Activated CD4-positive, alpha-beta T cell treated with anti-CD3 and anti-CD28 coated beads, Interleukin-2, amount 10 ng/mL, durations not matched to agents 24 days and 14 days (primary cell): ENCODE measurements at places on chromosomes 4 and X.
A peak's percentile ranks its signal among the peaks of the same experiment; 100 is the strongest.

DNA sequence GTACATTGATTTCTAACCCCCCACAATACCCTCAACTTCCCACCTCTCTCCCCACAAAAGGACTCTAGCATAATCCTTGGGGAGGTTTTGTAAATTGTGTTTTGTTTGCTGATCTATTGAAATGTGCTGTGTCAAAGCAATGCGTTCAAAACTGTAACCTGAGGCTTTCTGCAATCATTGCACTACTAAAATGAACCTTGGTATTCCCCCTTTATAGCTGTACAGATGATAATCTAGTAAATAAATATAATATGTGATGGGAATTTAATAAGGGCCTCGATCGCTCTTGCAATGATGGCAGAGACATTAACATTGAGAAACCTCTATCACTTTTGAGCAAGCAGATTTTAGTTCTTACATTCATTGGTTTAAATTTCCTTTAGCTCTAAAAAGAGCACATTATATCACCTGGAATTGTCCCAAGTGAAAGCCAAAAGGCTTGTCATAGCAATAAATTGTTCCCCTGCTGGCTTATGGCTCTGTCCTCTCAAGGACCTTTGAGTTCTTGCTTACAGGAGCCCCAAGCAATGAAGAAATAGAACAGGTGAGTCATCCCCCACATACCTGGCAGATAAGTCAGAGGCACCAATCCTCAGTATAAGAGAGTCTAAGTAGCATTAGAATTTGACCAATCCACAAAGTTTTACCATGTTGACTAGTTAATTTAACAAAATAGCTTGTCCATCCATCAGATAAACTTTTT lies 18.4 kb upstream of the ACE2 start:
- no peaks in the 10 kb centered on the region for H3K4me1 ChIP-seq
- DNase-seq, result no peak
- H3K27ac ChIP-seq, result no peak overlapping the region
- peaks cover 2% of the 10 kb centered on the region for H3K27me3 ChIP-seq
- no peak overlapping the region for H3K4me3 ChIP-seq

DNA sequence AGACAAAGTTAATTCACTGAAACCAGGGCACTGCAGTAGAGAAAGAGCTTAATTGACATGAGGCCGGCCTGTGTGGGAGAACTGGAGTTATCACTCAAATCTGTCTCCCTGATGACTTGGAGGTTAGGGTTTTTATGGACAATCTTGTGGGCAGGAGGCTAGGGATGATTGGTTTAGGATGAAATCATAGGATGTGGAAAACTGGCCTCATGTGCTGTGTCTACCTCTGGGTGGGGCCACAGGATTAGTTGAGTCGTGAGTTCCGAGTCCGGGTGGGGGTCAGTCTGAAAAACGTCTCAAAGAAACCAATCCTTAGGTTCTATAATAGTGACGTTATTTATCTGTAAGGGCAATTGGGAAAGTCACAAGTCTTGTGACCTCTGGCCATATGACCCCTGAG lies 68.1 kb downstream of the UCHL1 start:
- no peaks in the 10 kb centered on the region for H3K27me3 ChIP-seq
- no peaks in the 10 kb centered on the region for H3K36me3 ChIP-seq
- H3K4me1 ChIP-seq, result no peaks in the 10 kb centered on the region
- no peak for DNase-seq

DNA sequence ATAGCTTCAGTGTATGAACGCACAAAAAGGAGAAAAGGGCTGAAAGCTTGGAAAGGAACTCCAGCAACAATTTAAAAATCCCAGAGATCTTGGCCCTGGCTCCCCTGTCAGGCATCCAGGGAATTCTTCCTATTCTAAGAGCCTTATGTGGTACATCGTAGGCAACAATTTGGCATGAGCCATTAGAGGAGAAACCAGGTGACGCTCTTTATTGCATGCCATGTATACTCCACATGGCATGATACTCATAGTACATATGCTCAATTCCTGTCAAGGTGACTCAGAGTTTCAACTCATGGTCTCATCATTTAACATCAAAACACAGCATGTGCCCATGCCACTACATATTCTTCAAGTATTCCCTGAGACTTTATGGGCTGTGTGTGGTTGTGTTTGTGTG lies 191.3 kb downstream of the OR13H1 start:
- H3K27ac ChIP-seq, result no peak overlapping the region
- H3K36me3 ChIP-seq, result peaks cover 22% of the 10 kb centered on the region
- H3K27me3 ChIP-seq, result no peaks in the 10 kb centered on the region

DNA sequence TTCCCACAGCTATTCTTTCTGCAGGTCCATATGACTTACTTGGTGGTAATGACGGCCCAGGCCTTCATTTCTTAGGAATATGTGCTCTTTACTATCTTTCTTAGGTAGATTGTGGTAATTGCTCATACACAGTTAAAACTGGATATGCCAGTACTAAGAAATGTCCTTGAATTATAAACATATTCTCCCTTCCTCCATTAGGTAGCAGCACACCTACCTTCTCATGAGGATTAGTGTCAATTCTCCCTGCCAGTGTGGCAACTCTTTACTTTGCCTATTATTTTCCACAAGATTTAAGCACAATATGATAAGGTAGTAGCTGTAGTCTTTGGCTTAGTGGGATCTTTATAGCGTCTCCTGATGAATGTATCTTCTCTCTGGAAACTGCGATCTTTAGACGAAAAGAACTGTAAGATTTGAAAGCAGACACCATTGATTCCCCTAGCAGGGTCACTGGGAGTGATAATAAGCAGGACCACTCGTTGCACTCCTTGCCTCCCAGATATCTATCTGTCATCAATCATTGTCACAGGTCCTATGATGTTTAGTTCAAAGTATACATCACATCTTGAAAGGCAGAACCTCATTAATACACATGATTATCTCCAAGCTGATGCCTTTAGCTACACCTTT lies 1240.7 kb downstream of the C4orf33 start:
- DNase-seq, result no peak
- no peaks in the 10 kb centered on the region for H3K4me1 ChIP-seq
- no peak overlapping the region for H3K27ac ChIP-seq
- H3K27me3 ChIP-seq, result no peaks in the 10 kb centered on the region
- no peak overlapping the region for H3K4me3 ChIP-seq
- H3K36me3 ChIP-seq, result no peaks in the 10 kb centered on the region

DNA sequence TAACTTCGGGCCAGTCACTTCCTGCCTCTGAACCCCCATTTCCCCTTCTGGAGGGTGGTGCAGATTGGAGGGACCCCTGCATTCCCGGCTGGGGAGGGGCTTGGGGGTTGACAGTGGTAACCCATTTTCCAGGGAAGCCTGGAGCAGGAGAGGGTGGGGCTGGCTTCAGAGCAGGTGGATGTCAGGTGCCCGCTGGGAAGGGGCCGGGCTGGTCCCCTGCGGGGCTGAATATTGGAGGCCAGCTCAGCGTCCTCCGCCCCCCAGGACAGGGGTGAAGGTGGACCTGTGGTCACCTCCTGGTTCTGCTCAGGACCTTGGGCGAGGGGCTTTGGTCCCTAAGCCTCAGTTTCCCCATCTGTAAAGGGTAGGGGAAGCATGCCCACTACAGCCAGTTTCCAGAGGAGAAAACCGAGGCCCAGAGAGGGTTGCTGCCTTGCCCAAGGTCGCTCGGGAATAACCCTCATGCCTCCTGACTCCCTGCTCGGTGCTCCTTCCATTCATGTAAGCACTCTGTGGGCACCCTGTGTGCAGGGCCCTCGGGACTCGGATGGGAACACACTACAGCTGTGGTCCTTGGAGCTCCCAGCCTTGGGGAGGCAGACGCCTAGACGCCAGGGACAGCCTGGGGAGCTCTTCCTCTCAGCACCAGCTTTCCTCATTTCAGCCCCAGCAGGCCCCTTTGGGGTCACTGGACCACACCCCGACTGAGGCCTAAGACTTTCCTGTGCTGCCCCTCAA lies 683 bp downstream of the MAN2B2 start:
- H3K27ac ChIP-seq, result peak overlapping the region; percentile 83
- no peak for DNase-seq
- peak overlapping the region; percentile 89 for H3K4me3 ChIP-seq
- H3K36me3 ChIP-seq, result peaks cover 23% of the 10 kb centered on the region
- peaks cover 9% of the 10 kb centered on the region for H3K4me1 ChIP-seq
